ENCODE measurements at places on chromosomes 12 and 14. TPM values are rescaled to one million over a fixed set of nuclear protein-coding genes. Genes with fewer than 3 reads are reported as not detected.

Gene ZBTB1
- 25.2 TPM for total RNA-seq

Gene OTUB2
- total RNA-seq: 4.8 TPM

Gene KSR2
- 0.66 TPM for total RNA-seq

Gene LHX5
- not detected for total RNA-seq

Gene NGB
- total RNA-seq: not detected

Gene KRT2
- not detected for total RNA-seq

Gene RHEBL1
- total RNA-seq: 6.3 TPM

Gene OLR1
- 2.6 TPM for total RNA-seq

Gene LYZ
- total RNA-seq: not detected

Gene PLEK2
- total RNA-seq: 27.6 TPM

Gene IFNG
- total RNA-seq: not detected

Gene GALNT6
- total RNA-seq: 3.0 TPM

Gene ESR2
- not detected for total RNA-seq

Gene RASAL1
- 0.28 TPM for total RNA-seq

Gene AICDA
- total RNA-seq: 0.15 TPM

Gene RNASE3
- total RNA-seq: not detected

Gene NTN4
- 54.5 TPM for total RNA-seq

Gene C12orf60
- 1.8 TPM for total RNA-seq

Gene IFI27L2
- 59.8 TPM for total RNA-seq

Gene PTHLH
- total RNA-seq: 39.3 TPM

Gene SRSF5
- total RNA-seq: 182 TPM

Gene WNT1
- not detected for total RNA-seq

Gene SSTR1
- total RNA-seq: not detected

Gene SRP54
- total RNA-seq: 68.6 TPM

Gene KRT71
- total RNA-seq: not detected

Gene SIX6
- total RNA-seq: not detected

Gene JPH4
- not detected for total RNA-seq

Gene KLHL33
- total RNA-seq: not detected

Gene DEGS2
- total RNA-seq: 1.2 TPM

Gene ZFHX2
- total RNA-seq: 1.7 TPM

Gene METTL3
- 46.3 TPM for total RNA-seq

Gene NR2C1
- 27.0 TPM for total RNA-seq

Gene PMCH
- total RNA-seq: not detected

Gene CLEC6A
- total RNA-seq: not detected

Gene BIN2
- total RNA-seq: not detected

Gene PRB2
- not detected for total RNA-seq

Gene IAPP
- total RNA-seq: not detected

Gene RNASE8
- total RNA-seq: not detected

Gene KRT78
- not detected for total RNA-seq

Gene PTPRB
- total RNA-seq: 1.1 TPM

All from A549 treated with CpdA at 1 μM for 4 hours (cell line).